ENCODE measurements at places on chromosomes 5 and 9.

DNA sequence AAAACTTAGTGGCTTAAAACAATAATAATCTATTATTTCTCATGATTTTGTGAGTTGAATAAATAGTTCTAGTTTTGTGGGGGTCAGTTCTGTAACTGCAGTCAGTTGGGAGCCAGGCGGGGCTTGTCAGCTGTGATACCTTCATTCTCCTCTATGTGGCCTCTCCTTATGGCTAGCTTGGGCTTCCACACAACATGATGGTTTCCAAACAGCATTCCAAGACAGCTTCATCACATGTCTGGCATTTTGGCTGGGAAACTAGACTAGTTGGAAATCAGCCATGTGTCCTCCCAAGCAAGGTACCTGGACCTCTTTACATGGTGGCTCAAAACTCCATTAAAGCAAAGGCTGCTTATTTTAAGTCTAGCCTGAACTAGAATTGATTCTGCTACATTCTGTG lies 61.4 kb upstream of the RANBP3L start:
- DNase-seq: peak; percentile 34

- no peak for DNase-seq
Observed at GRCh38 chr9:127960410-127961154, 20.2 kb downstream of the EEIG1 start.

GRCh38 chr5:128378632-128379031 lies 159.4 kb downstream of the FBN2 start:
- DNase-seq: no peak

GRCh38 chr5:373710-374602 lies 52.4 kb downstream of the AHRR start:
- DNase-seq: no peak

DNA sequence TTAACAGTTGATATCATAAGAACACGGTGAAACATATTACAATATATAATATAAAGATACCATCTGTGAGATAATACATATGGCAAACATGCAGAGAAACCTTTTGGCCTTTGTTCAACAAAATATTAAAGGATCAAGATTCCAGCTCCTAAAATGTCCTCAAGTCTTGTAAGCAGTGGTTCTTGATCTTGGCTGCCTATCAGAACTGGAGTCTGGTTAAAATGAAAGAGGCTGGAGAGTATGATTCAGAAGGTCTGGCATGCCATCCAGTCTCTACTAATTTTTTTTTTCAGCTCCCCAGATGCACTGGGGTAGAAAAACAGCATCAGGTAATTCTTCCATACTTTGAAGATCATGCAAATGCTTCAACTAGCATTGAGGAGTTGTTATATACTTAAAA lies 83.2 kb downstream of the TNC start:
- peak; percentile 73 for DNase-seq

DNA sequence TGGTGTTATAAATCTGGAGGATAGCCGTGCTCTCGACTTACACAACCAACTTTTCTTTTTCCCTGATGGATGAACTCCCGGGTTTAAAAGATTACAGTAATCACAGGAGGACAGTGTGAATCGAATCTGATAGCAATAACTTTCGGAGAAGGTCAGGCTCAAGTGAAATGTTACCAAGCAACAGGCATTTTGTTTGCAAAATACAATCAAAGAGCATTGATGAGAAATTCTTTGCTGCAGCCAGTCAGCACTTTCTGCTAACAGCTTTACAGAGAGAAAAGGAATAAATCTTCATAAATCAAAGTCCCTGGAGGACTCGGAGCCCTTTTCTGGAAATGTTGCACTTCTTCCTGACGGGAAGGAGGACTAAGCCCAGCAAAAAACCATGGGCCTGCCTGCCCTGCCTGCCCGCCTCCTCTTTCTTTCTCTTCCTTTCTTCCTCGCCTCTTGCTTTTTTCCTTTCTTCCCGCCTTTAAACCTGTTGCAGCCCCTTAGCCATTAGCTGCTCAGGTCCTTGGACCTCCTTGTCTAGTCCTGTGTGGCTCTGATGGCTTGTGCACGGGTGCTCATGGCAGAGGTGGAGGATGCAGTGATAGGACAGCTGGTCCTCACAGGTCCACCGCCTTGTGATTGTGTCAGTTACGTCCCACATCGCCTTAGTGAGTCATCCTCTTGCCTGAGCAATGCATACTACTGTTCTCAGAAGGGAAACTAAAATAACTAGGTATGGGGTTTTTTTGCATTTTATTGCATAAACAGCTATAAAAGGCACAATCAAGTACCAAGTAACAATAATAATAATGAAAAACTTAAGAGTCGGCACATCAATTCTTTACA lies 6.2 kb downstream of the DMRT3 start:
- DNase-seq: no peak

DNA sequence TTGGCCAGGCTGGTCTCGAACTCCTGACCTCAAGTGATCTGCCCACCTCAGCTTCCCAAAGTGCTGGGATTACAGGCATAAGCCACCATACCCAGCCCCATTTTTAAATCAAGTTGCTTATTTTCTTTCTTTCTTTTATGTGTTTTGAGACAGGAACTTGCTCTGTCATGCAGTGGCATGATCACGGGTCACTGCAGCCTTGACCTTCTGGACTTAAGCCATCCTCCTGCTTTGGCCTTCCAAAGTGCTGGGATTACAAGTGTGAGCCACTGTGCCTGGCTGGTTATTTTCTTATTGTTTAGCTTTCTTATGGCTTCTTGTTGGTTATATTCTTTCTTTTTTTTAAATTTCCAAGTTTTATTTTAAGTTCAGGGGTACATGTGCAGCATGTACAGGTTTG lies 79.7 kb upstream of the C5orf63 start:
- DNase-seq: no peak

- DNase-seq: no peak
Observed at GRCh38 chr9:28820741-28821140, 1247.5 kb upstream of the C9orf72 start.

GRCh38 chr5:111774525-111774924 lies 17.5 kb upstream of the NREP start:
- no peak for DNase-seq

DNA sequence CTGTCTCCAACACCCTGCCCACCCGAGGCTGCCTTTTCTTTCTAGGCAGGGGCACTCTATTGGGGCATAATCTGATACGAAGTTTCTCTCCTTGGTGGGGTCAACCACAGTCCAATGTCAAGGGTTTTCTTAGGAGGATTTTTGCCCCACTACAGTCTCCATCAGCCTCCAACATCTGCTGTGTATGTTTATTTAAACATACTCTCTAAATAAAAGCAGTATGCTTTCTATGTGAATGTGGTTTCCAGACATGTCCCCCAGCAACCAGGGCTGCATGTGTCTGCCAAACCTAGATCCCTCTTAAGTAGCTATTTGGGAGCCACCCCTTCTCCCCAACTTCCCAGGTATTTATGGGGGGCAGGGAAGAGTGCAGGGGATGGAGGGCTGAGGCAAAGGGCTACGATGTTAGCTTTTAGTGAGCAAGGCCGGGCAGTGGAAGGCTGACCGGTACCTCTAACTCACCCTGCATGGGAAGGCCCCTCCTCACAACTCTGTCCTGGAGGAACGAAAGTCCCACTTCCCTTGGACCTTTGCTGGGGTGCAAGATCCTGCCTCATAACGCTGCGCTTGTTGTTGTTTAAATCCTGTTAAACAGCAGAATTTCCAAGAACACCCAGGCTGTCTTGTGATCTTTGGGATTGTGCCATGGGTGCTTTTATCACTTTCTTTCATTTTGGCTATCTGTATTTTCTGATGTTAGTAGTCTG lies 75.4 kb downstream of the NREP start:
- DNase-seq: no peak

DNA sequence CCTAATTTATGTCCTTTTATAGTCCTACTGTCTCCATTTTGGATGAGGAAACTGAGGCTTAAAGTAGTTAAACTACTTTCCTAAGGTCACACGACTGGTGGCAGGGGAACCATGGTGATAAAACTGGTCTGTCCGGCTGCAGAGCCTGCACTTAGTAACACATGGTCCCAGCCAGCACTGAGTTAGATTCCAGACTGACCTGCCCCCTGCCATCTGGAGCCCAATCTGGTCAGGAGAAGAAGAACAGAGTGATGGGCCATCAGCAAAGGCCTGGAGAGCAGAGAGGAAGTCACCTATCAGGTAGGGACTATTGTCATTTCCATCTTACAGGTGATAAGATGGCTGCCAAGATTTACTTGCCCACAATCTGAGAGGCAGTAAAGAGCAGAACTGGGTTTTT lies 86.6 kb upstream of the SLC25A48 start:
- no peak for DNase-seq

DNA sequence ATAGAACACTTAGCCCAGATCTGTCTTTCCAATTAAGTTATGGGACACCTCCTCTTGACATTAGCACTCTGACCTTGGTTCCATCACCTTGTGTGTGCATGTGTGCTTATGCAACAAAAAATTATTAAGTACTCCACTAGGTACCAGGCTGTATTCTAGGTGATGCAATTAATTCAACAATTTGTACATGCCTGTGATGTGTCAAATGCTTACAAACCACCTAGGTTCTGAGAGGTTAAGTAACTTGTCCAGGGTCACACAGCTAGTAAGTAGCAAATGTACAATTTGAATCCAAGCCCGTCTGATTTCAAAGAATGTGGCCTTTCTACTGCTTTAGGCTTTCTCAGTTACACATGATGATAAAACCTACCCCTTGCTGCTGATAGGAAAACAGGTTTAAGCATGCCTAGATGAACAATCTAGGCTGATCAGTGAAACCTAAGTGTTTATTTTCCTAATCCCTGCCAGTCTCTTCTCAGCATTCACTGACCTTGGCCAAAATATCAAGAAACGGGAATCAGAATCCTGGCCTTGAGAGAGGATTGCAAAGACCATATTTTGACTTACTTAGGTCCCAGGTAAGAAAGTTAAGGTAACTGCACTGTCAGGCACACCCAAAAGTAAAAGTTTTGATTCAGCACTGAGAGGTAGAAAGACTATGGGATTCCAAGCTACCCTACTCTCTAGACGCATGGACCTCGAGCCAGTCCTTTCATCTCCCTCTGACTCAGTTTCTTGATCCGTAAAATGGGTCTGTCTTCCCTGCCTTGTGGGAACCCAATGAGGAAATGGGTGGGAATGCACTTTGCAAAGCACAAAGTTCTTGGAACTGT lies 1.0 kb downstream of the TBC1D2 start:
- no peak for DNase-seq

- DNase-seq: no peak
Observed at GRCh38 chr9:126782053-126782388, 22.8 kb upstream of the ZBTB43 start.

Measured in AG04449 (cell line).